T follicular helper cell (primary cell): ENCODE measurements at places on chromosomes 5 and 9.
A peak's percentile ranks its signal among the peaks of the same experiment; 100 is the strongest.

GRCh38 chr5:172167895-172168294 lies 20.1 kb downstream of the STK10 start:
- no peak for DNase-seq

DNA sequence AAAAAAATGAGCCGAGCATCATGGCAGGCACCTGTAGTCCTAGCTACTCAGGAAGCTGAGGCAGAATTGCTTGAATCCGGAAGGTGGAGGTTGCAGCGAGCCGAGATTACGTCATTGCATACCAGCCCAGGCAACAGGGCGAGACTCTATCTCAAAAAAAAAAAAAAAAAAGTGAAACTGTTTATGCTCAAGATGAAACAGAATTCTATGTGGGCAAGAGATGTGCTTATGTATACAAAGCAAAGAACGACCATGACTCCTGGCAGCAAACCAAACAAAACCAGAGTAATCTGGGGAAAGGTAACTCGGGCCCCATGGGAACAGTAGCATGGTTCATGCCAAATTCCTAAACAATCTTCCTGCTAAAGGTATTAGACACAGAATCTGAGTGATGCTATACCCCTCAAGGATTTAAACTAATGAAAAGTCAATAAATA lies 32.6 kb upstream of the PLAC8L1 start:
- no peak for DNase-seq

DNA sequence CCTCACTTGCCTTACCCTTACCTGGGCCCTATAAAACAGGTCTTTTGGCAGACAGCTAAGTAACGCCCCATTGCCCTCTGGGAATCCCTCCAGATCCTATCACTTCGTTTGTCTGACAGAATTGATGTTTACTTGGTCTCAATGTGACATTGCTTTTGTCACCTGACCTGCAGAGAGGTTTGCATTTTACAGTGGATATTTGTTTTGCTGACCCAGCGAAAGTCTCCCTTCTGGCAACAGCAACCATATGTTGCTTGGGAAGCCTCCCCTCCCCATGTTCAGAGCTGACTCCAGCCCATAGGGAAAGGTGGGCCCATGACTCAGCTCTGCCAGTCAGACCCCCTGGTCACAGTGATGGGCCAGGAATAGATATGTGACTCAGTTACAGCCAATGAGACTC lies 54.0 kb upstream of the LARP1 start:
- no peak for DNase-seq

DNA sequence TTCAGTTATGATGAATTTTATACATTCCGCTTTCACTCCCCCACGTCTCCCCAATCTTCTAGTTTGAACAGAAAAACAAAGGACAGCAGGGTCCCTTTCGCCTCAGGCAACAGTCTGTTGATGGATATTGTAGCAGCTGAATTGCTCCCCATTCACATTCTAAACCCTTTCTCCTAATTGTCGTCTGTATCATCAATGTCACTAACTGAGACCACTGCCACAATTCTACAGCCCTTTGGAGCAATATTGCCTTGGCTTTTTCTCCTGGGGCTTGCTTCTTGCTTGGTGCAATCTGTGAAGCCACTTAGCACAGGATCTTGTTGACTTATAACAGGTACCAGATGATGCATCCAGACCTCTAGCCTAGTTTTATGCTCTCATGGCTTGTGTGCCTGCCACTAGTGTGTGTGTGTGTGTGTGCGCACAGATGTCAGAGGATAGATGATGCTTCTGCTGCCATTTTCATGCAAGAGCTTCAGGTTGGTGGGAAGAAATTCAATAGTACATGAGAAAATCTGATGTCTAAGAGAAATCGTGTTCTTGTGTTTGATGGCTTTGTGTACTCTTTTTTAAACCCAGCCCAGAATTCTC lies 195.2 kb upstream of the ISL1 start:
- DNase-seq, result no peak

DNA sequence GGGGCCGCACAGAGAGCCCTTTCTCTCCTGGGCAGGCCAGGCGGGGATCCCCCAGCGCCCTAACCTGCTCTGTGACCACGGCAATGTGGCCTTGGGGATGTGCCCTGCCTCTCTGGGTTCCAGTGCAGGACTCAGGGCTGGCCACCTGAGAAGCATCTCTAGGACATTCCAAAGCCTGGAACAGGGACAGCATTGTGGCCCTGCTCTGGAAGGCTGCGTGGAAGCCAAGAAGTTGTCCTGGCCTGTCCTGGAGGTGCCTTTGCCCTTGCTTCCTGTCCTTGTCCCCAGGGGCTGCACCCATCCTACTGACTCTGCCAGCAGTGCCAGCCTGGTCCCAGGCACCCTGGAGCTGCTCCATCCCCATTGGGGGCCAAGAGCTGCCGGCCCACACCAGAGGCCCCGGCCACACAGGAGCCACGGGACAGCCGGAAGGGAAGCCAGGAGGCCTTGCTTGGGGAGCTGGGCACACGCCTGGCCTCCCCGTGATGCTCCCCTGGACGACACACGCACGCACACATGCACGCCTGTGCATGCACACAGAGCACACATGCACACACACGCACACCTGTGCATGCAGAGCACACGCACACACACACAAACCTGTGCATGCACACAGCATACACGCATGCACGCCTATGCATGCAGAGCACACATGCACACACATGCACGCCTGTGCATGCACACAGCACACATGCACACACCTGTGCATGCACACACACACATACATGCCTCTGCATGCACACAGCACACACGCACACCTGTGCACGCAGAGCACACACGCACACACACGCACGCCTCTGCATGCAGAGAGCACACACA lies 20.1 kb upstream of the CAMSAP1 start:
- no peak for DNase-seq

GRCh38 chr5:123209502-123210027 lies 120.5 kb downstream of the PRDM6 start:
- DNase-seq, result no peak

DNA sequence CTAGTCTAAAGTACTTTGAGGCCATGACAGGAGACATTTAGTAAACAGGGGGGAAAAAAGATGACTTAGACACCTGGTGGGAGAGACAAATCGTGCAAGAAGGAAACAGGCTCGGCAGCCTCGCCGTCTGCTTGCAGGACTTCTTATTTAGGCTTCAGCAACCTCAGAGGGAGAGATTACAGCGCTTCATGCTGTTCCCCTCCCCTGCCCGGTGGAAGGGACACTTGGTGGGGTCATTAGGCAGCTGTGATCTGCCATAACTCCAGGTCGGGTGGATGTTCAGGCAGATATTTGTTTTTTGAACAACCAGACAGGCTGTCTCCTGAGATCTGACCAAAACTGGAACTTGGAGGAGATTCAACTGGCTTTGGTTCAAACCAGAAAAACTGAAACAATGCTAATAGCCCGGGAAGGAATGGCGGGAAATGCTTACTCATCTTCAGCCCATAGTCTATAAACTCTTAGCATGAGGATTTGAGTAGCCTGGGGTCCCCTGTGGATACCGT lies 38.1 kb upstream of the CD180 start:
- no peak for DNase-seq

- DNase-seq, result no peak
Observed at GRCh38 chr9:15423231-15423985, 732 bp downstream of the SNAPC3 start.

GRCh38 chr5:96901384-96901783 lies 25.1 kb downstream of the ERAP2 start:
- DNase-seq, result no peak

- DNase-seq, result no peak
Observed at GRCh38 chr5:111200828-111201227, 23.4 kb upstream of the CAMK4 start.

GRCh38 chr5:169095410-169095960 lies 205.5 kb downstream of the SLIT3 start:
- DNase-seq, result no peak

GRCh38 chr9:37471942-37472684 lies 6.9 kb upstream of the ZBTB5 start:
- DNase-seq, result no peak

DNA sequence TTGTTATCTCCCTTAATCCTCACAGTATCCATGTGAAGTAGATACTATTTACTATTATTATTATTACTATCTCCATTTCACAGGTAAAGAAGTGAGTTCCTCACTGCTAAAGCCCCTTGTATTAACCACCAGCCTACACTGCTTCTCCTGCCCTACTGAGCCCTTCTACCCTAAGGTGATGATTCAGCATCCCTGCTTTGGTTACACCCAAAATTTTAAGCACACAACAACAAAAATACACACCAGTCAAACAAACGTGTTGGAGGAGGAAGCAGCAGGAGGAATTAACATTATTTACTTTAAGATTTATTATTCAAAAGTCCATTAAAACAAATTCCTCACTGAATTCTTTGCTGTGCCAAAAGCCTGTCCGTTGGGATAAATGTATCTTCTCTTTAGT lies 370.2 kb upstream of the BRINP1 start:
- DNase-seq, result no peak

- no peak for DNase-seq
Observed at GRCh38 chr5:3024554-3024953, 273.1 kb upstream of the IRX2 start.

DNA sequence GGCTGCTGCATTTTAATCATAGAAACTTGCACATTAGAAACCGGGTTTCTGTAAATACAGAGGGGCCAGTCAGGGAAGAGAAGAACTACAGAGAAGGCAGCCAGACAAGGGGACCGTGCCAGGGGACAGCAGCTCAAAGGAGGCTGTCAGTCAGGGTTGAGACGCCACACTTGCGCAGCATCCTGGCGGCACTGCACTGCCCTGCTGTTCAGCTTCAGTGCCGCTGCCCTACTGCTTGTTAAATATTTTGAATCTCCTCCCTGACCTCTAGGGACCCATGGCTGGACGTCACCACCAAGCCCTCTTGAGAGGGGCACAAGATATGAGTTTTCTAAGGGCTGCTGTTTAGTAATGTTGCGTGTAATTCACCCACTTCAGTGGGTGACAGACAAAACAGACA lies 43.6 kb upstream of the ZBTB43 start:
- no peak for DNase-seq

DNA sequence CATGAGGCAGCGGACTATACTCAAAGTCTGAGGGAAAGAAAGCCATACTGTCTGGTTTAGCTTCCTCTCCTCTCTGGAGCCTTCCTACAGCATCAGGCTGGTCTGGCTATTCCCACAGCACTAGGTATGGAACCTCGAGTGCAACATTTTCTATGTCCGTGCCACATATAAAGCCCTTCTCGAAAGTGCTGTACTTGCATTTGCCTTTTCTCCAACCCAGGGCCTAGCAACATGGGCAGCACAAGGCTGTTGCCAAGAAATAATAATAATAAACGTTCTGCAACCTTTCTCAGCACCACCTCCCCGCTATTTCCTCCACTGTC lies 804 bp downstream of the MED10 start:
- DNase-seq, result no peak

- DNase-seq, result no peak
Observed at GRCh38 chr9:88446728-88447127, 58.5 kb downstream of the SPIN1 start.

GRCh38 chr5:53291528-53291927 lies 182.0 kb upstream of the MOCS2 start:
- no peak for DNase-seq

DNA sequence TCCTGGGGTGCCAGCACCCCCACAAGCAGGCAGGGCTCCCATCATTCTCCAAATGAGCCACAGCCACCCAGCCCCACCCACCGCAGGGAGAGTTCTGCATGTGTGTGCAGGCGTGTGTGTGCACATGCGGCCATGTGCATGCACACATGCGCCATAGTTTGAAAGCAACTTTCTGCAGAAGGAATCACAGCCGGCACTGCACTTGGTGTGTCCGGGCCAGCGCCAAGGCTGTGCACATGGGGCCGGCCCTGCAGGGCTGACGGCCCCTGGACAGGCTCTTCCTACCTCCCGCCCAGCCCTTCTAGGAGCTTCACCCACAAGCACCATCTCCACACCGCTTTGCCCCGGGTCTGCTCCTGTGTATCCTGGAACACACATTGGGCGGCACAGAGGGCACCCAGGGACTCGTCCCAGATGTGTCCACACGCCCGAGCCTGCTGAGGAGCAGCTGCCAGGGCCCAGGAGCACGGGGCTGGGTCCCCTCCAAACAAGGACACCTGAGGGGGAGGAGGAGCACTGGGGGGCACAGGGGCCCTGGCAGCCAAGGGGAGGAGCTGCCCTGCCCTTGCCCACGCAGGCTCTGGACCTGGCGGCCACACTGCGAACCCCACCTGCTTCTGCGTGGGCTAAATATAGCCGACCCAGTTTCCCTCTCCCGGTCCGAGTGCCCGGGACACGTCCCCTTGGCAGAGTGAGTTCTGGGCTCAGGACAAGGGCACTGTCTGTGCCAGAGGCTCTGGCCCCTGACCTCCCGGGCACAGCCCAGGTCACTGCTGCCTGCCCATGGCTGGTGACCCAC lies 19.1 kb downstream of the TPPP start:
- DNase-seq, result no peak

DNA sequence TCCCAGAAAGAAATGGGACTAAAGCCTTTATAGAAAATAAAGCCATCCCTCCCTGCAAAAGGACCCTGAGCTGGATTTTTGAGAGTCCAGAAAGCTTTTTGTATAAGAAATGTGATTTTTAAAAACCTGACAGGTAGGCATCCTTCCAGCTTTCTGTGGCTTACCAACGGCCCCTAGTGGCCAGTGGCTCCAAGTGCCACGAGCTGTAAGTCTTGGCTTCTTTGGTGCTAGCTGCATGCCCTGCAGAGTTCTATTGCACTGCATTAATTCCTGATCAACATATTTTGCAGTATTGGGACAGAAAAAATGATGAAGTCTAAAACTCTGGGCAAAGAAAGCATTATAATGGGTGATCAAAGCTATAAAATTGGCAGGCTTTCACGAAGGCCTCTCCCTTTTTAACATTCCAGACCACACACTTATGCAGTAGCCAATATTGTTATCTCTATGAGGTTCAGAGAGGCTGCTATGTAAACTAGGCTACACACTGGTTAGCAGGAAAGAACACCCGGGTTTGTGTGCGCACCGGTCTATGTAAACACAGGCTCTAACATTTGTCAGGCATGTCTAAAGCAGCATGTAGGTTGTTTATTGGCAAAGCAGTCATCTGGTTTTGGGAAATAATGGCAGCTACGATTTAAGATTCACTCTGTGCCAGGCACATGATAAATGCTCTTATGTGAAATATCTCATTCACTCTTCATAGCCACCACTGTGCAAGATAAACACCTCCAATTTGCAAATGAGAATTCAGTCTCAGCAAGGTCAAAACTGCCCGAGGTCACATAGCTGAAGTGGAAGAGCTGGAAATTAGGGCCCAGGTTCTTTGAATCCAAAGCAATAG lies 55.2 kb downstream of the NMUR2 start:
- peak; percentile 7 for DNase-seq

DNA sequence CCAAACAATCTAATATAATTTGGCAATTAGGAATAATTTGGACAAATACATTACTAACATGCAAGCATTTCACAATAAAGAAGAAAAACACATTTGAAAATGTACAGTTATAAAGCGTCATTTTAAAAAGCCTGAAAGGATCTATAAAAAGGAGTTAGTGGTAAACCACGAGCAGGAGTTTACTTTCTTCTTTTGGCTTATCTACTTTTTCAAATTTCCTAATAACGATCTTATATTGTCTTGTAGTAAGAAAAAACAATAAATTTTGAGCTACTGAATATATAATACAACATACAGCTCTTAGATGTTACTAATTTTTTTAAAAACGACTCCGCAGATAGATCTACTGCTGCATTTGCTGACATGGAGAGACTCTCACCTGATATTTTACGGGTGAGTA lies 79.9 kb downstream of the SMIM23 start:
- no peak for DNase-seq

- no peak for DNase-seq
Observed at GRCh38 chr9:114894609-114895433, 35.6 kb downstream of the TNFSF8 start.
